Activated CD8-positive, alpha-beta T cell treated with anti-CD3 and anti-CD28 coated beads for 36 hours (primary cell): ENCODE measurements at places on chromosomes 3 and 15.

DNA sequence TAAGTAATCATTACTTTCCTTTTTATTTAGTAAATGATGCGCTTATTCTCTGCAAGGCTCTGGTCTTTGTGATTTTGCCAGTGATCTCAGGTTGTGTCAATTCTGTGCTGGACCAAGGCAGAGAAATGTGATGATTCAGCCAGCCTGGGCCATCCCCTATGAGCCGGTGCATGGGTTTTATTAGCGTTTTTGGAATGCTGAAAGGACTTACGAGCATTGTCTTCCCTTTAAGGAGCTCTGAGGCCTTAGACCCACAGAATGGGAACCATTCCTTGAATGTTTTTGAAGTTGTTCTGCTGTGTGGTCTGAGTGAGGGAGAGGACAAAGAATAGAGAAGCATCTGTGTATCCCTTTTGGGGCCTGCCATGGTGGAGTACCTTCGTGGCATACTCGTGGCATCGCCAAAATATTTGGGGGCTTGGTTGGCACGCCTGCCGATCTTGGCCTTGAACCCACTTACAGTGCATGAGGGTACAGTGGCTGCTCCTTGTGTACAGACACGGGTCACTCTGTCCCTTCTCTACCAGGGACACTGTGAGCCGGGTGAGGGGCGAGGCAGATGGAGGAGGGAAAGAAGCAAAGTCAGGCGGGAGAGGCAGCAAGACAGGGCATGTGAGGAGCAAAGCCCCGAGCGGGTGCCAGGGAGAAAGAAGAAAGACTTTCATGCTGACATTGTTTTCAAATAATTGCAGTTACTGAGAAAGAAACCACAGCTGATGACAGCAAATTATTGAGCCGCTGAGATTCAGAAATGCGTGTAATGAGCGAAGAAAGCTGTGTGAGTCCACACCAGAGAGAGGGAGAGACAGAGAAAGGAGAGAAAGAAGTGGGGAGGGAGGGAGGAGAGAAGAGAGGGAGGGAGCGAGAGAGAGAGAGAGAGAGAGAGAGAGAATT, 269.4 kb upstream of the RGMA start:
- no peak for DNase-seq

DNA sequence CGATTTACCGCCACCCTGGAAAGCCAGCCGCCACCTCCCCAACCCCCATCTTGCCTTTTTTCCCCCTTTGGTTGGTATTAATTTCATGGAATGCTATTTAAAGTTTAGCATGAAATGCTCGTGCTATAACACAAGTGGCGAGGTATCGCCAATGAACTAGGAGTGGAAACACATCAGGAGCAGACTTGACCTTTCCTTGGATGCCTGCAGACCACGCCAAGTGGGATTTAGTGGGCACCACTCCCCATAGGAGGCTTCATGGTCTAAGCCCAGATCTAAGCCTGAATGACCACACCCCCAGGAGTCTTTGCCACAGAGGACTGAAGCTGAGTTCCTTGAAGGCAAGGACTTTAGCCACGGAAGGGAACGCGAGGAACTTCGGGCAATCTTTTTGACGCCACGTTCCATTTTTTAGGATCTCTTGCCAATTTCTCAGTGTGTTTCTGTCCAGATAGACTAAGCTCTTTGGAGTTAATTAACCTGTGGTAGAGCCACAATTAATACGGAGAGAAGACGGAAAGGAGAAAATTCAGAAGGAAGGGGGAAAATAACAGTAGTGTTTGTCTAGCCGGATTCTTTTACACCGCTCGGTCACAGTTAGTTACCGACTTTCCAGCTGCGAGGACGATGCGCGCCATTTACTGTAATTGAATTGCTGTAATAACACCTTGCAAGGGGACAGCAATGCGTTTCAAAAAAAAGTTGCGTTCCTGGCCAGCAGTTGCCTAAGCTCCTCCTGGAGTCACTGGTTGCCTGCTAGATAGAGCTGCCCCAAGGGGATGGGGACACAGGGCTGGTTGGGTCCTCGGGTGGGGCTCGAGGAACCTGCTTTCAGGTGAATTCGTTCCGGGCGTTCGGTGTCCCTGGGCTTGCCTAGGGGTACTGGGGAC, 37.1 kb downstream of the NR2F2 start:
- DNase-seq = no peak

DNA sequence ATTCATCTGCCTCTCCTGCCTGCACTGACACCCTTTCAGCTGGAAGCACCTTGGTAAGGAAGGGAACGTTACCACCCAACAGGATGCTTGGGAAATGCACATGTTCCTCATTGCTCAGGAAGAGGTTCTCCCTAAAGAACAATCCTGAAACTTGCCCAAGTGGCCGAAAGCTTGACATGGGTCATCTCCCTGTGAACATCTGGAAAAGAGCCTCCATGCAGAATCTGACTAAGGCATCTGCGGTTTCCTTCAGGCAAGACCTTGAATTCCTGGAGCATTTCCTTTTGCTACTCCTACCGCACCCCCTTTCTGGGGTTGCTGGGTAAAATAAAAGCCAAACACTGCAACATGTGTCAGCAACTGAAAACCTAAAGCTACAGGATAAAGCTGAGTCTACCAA, 68.7 kb upstream of the SNRK start:
- no peak for DNase-seq

GRCh38 chr3:151539599-151539998, 78.7 kb upstream of the IGSF10 start:
- DNase-seq = no peak

DNA sequence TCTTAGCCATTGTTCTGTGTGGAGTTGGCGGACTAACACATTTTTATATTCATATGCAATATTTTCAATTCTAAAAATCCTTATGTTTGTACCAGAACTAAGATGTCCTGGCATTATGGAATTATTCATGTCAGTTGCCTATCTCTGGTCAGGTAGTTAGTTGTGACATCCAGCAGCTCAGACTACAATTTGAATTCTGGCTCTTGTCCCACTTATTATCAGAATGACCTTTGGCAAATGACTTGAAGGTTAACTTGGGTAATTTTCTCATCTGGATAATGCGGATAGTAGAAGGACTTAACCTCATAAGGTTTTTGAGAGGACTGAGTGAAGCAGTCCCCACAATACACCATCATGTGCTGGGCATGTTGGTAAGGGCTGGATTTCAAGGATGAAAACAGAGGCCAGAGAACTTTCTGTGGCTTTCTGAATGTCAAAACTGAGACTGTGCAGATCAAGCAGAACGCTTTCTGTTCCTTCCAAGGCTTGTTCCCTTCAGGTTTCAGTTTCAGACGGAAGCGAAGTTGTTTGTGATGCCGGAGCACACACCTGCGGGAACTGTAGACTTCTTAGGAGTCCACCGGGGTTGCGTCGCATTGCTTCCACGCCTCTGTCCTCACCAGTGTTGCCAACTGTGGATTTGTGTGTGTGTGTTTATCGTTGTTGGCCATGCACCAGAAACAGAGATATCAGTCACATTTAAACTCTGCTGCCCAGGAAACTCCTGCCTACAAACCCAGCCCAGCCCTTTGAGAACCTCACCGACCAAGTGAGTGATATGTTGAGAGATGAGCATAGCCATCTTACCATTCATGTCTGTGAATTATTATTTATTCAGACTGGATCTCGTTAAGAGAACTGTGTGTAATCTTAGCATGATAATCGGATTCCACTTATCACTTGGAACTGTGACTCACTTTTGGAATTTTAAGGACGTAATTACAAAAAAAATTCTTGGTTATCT, 76.0 kb downstream of the PTPRG start:
- no peak for DNase-seq

DNA sequence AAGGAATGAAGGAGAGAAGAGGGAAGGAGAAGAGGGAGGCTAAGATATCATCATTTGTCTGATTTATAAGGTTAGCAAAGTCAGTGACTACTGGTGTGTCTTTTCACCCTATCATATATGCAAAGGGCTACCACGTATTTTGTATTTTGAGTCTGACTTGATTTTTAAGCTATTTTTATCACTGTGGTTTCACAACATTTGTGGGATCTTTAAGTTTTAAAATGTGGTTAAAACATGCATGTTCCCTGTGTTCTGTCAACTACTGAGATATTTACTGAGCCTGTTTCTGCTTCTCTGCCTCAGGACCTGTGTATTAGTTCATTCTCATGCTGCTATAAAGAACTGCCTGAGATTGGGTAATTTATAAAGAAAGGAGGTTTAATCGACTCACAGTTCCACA, 22.5 kb upstream of the SPTSSB start:
- DNase-seq = no peak

GRCh38 chr15:56877255-56877970, 41.0 kb upstream of the TCF12 start:
- no peak for DNase-seq

- DNase-seq = no peak
Measured at GRCh38 chr15:64096668-64097384, 1.0 kb downstream of the SNX1 start.

GRCh38 chr3:32245200-32245599, 6.7 kb downstream of the CMTM8 start:
- no peak for DNase-seq

DNA sequence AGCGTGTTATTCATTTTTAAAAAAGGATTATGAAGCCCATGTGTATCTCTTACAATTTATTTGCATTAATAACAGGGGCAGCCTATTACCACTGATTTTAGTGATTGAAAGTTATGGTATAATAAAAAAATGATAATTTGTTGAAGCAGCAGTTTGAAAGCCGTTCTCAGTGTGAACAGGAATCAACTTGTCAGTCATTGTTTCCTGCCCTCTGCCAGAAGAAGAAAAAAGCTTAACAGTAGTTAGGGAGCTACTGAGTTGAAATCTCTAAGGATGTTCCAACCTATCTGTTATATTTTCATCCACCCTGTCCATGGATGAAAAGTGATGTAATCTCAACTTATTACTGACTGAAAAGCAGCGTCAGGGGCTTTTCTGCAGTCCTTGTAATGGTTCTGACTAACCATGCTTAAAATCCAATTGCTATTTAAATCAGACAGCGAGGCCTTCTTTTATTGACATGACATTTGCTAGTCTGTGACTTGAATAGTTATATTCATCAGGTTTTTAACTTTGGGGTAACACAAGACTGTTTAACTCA, 486.7 kb downstream of the ROBO2 start:
- DNase-seq = no peak

DNA sequence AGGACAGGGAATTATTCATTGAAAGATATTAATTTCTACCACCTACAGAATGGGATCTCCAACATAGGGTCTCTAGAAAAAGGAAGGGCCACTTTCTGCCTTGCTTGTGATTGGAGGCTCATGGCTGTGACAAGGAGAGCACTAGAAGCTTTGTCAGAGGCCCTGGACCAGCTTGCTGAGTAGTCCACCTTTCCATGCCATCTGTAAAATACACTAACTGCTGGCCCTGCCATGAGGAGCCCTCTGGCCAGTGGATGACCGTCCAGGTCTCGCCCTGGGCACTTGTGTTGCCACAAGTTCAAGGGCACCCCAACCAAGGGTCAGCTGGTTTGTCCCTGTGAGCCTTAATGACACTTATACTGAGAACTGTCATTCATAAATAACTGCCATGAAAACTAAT, 1.6 kb upstream of the SYNM start:
- no peak for DNase-seq

- DNase-seq = no peak
Measured at GRCh38 chr3:184679056-184679816, 32.6 kb downstream of the MAGEF1 start.

GRCh38 chr3:164577667-164578210, 500.6 kb downstream of the SI start:
- DNase-seq = no peak

DNA sequence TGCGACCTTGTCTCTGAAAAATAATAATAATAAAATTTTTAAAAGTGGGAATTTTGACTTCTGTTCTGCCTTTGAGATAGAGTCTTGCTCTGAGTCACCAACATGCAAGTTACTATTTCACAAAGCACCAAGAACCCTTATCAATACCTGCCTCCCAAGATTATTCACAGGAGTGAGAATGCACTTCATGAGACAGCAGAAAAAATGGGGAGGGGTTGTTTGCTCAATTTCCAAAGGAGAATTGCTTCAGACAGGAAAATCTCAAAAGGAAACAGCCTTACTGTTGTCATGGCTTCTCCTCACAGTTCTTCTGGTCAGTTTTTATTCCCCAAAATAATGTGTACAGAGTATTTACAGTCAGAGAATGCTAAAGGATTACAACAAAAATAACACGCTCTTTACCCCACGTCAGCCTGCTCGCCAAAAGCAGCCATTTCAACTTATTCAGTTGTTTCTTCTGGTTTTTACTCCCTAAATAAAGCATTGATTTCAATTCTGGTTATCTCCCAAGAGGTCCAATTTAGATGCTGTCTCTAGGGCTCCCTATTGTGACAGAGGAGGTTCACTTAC, 89.0 kb downstream of the PPCDC start:
- DNase-seq = no peak

- DNase-seq = no peak
Measured at GRCh38 chr15:77856705-77857346, 220.7 kb downstream of the TBC1D2B start.

DNA sequence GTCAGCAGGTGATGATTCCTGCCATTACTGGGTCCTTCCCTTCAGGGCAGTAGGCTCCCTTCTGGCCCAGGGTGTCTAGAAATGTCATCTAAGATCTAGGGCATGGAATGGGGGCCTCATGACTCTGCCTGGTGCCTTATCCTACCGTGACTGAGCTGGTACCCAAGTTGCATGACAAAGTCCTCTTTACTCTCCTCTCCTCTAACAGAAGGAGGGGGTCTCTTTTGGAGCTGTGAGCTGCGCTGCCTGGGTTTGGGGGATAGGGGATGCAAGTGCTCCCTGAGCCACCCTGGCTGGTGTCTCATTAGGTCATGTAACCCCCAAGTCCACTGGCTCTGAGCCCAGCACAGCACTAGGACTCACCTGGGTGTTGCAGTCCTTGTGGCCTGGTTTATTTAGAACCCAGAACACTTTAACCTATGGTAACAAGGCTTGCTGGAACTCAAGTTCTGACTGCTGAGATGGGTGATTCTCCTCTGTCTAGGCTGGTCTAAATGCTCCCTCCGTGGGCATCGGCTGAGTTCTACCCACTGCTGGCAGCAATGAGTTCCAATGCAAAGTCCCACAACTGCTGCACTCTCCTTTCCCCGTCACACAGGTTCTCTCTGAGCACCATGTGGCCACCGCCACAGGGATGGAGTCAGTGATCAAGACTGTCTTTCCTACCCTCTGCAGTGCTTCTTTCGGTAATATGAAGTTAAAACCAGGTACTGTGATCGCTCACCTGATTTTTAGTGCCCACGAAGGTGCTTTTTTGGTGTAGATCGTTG, 34.0 kb downstream of the XXYLT1 start:
- DNase-seq = no peak

GRCh38 chr15:67307156-67307555, 52.6 kb downstream of the IQCH start:
- DNase-seq = no peak

- DNase-seq = no peak
Measured at GRCh38 chr3:145678401-145678800, 482.6 kb downstream of the PLOD2 start.
